ENCODE measurements at places on chromosomes 3 and 15.

DNA sequence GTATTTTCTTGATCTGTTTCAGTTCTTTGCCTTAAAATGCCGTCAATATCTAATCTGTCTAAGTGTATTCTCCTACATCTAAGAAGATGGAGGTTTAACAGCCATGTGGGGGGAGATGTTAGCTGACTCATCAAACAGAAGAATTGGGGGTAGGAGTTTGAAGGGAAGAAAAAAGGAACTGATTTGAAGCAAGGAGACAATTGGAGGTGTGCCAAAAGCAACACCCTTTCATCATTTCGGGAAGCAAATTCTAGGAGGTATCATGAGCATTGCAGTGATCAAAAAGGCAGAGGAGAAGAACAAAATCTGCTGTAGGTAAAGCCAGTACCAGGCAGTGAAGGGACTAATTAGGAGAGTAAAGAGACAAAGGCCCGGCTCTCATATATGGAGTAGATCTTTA is 337.3 kb upstream of the TBC1D5 start:
- no peaks in the 10 kb centered on the region for H3K4me1 ChIP-seq
- H3K36me3 ChIP-seq = no peaks in the 10 kb centered on the region
- H3K4me3 ChIP-seq = no peak overlapping the region
- DNase-seq = no peak
- H3K27me3 ChIP-seq = no peaks in the 10 kb centered on the region

- H3K4me3 ChIP-seq = no peak overlapping the region
- no peak for DNase-seq
- H3K36me3 ChIP-seq = no peaks in the 10 kb centered on the region
- no peaks in the 10 kb centered on the region for H3K27me3 ChIP-seq
- no peak overlapping the region for H3K27ac ChIP-seq
Measured at GRCh38 chr3:153209596-153209995, 47.6 kb downstream of the RAP2B start.

DNA sequence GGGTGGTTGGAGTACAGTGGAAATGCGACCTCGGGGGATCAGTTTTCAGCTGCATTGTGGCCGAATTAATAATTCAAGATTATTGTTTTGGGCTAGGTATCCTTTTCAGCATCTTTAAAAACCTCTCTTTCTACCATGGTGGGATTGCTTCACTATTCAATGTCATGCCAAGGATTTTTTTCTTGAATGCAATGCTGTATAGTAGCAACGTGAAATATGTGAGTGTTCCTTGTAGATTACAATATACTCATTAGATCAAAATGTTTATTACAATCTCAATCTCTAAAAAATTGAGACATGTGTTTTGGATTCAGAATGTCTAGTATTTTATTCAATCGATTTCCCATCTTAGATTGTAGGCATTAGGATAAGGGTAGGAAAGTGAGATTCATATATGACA is 586.5 kb upstream of the TBL1XR1 start:
- H3K27ac ChIP-seq = no peak overlapping the region
- H3K36me3 ChIP-seq = no peaks in the 10 kb centered on the region
- H3K4me3 ChIP-seq = no peak overlapping the region
- no peaks in the 10 kb centered on the region for H3K27me3 ChIP-seq
- H3K4me1 ChIP-seq = peaks cover 2% of the 10 kb centered on the region

DNA sequence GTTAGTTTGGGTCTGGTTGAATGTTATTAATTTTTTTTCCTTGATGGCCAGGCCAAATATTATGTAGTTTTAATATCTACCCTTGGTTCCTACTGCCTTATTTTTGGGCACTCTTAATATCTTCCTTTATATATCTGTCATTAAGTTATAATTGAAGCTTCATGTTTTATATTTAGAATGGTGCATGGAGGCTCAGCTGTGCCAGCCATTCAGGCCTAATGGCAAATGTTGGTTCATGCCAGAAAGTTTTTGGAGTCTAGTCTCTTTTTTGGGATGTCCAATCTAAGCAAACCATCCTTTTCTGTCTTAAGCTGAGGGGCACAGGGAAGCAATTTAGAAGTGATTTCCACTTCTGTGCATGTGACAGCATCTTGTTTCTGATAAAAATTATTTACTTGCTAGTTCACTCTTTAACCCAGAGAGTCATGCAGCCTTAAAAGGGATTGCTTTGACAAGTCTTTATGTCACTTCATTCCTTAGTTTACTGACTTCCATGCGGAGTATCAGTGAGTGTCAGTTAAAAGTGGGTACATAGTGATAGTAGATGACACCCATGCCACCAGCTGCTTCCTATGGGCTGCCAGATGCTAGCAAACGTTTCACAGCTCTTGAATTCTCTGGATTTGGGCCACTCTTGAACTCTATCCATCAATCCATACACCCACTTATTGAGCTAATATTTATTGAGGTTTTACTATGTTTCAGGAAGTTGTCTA is 33.0 kb downstream of the MITF start:
- H3K27ac ChIP-seq = no peak overlapping the region
- no peaks in the 10 kb centered on the region for H3K36me3 ChIP-seq
- H3K27me3 ChIP-seq = no peaks in the 10 kb centered on the region
- H3K4me1 ChIP-seq = no peaks in the 10 kb centered on the region

GRCh38 chr15:70308735-70309434 is 211.2 kb upstream of the TLE3 start:
- H3K4me1 ChIP-seq = peaks cover 5% of the 10 kb centered on the region
- H3K27me3 ChIP-seq = peaks cover 8% of the 10 kb centered on the region
- H3K27ac ChIP-seq = no peak overlapping the region
- no peaks in the 10 kb centered on the region for H3K36me3 ChIP-seq

DNA sequence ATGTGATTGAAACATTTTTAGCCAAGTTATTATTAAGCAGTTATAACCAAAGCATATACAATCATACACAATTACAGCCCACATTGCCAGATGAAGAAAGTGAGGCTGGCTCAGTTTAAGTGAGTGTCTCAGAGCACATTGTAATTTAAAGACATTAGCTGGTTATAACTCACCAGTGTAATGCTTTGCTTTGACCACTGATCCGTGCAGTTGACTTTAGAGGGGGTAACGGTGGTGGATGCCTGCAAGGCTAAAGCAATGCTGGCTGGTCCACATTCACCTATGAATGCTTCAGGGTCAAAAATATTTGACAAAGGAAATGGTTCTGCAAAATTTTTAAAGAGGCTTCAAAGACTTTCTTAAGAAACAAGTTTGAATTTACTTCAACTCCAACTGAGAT is 1.2 kb downstream of the C3orf85 start:
- H3K4me1 ChIP-seq = peaks cover 6% of the 10 kb centered on the region
- H3K27me3 ChIP-seq = no peaks in the 10 kb centered on the region
- no peak for DNase-seq
- peak overlapping the region; percentile 49 for H3K4me3 ChIP-seq

DNA sequence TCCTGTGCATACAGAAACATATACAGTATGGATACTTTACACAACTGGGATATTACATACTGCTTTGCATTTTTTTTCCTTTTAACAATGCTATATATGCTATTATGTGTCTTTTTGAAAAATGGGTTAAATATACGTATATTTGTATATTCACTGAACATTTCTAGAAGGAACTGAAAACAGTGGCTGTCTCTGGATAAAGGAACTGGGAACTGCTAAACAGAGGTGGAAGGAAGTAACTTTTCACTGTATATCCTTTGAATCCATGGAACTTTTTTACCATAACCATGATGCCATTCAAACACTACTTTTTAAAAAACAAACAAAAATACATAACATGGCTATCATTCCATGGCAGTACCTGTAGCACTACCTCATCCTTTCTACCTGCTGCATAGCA is 1.8 kb downstream of the MTFMT start:
- peak overlapping the region; percentile 96 for H3K4me3 ChIP-seq
- no peaks in the 10 kb centered on the region for H3K27me3 ChIP-seq
- no peak overlapping the region for H3K27ac ChIP-seq

DNA sequence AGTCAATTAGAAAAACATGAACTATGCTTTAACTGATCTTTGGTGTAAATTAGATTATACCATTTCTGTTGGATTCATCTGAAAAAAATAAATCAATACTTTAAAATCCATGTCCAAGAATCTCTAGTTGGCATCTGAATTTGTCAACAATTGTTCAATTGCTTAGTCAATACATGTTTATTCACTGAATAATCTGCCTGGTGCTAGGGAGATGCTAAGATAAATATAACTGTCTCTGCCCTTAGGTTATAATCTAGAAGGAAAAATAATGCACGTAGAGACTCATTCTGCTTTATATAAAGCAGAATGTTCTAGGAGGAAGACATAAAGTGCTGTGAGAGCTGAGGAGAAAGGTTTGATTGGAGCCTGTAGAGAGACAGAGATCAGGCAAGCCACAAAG is 537.2 kb upstream of the IL12A start:
- no peaks in the 10 kb centered on the region for H3K27me3 ChIP-seq
- no peak overlapping the region for H3K4me3 ChIP-seq
- no peak overlapping the region for H3K27ac ChIP-seq
- no peaks in the 10 kb centered on the region for H3K36me3 ChIP-seq

GRCh38 chr3:145739926-145740325 is 421.1 kb downstream of the PLOD2 start:
- H3K27ac ChIP-seq = no peak overlapping the region
- no peaks in the 10 kb centered on the region for H3K36me3 ChIP-seq
- H3K27me3 ChIP-seq = no peaks in the 10 kb centered on the region

DNA sequence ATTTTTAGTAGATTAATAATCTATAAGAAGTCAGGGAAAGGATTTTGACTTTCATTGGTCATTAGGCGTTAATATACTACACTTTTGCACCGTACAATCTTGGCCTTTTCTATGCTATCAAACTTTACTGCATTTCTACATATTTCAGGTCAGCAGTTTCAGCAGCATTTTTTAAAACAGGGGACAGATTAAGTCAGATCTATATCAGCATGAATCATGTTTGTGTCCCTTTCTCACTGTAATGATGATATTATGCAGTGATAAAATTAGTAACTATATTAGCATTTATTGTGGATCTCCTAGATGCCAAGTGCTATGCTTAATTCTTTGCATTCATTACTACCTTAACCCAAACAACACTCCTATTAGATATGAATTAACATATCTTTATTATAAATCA is 20.3 kb upstream of the AADAC start:
- H3K4me1 ChIP-seq = no peaks in the 10 kb centered on the region
- no peak overlapping the region for H3K27ac ChIP-seq
- H3K4me3 ChIP-seq = no peak overlapping the region
- H3K36me3 ChIP-seq = no peaks in the 10 kb centered on the region
- DNase-seq = no peak
- no peaks in the 10 kb centered on the region for H3K27me3 ChIP-seq

DNA sequence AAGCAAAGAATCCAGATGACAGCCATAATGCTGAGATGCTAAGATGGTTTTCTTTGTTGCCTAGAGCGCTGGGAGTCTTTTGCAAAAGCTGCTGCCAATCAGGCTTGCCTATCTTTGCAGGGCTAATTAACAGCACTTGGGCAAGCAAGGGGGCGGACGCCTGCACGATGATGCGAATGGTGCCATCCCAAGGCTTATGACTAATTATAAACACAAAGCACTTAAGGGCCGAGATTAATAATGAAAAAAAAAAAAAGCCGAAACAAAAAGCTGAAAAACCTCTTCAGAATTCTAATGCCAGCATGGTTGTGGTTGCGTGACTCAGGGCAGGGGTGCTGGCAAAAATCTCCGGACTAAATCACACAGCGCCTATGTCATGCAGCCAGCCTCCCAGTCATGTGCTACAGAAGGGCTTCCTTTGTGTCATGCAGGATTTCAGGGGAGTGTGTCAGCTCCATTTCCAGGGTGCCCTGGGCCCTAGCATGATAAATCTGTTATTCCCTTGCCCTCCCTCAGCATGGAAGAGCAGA is 185.0 kb upstream of the ANKRD28 start:
- H3K27me3 ChIP-seq = no peaks in the 10 kb centered on the region
- H3K27ac ChIP-seq = no peak overlapping the region
- no peak overlapping the region for H3K4me3 ChIP-seq
- no peaks in the 10 kb centered on the region for H3K4me1 ChIP-seq
- H3K36me3 ChIP-seq = no peaks in the 10 kb centered on the region

GRCh38 chr3:187735383-187735782 is 9.9 kb downstream of the BCL6 start:
- peaks cover 7% of the 10 kb centered on the region for H3K36me3 ChIP-seq
- peaks cover 5% of the 10 kb centered on the region for H3K27me3 ChIP-seq

- no peak overlapping the region for H3K4me3 ChIP-seq
- no peaks in the 10 kb centered on the region for H3K4me1 ChIP-seq
- no peaks in the 10 kb centered on the region for H3K27me3 ChIP-seq
- H3K36me3 ChIP-seq = no peaks in the 10 kb centered on the region
Measured at GRCh38 chr15:91077029-91077428, 23.0 kb upstream of the SV2B start.

DNA sequence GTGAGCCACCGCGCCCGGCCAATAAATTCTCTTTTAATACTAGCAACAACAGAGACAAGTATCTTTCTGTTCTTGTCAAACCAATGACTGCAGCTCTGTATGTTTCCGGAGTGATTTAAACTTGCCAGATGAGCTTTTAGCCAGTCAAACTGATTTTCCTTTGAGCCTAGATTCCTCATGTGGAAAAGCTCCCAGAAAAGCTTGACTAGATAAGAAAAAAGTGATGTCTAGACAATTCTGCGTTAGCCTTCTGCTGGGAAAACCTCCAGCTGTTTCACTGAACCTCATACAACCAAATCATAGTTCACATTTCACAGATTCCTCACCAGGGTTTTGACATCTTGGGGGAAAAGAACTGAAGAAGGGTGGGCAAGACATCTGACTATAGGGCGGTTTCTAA is 78.6 kb downstream of the MAGI1 start:
- H3K4me1 ChIP-seq = peaks cover 2% of the 10 kb centered on the region
- DNase-seq = no peak
- H3K4me3 ChIP-seq = no peak overlapping the region
- H3K27me3 ChIP-seq = no peaks in the 10 kb centered on the region
- H3K27ac ChIP-seq = no peak overlapping the region
- no peaks in the 10 kb centered on the region for H3K36me3 ChIP-seq

DNA sequence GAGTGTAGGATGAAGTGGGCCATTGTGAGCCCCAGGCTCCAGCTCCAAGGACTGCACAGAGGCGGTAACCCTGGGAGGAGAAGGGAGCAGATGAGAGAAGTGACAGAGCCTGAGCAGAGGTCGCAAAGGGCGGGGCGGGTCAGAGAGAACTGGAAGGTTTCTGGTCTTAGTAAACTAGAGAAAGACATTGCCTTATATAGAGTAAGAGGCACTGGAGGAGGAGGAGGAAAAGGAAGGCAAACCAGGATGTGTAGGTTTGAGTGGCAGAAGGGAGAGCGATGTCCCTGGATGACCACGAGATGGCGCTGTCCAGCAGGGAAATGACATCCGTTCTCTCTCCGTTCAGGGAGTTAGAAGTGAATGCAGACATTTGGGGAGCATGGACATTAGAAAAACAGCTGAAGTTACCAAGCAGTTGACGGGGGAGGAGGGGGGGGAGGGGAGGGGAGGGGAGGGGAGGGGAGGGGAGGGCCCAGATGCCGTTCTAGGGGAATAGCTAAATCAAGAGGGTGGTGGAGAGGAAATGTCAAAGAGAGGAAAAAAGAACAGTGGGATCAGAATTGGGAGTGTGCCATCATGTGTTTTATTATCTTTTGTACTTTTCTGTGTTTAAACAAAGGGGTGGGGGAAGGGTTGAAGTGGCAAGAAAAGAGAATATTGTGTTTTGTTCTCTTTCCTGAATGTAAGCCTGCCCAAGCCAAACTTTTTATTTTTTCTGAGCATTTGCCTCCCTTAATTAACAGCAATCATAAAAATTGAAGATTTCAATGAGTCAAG is 48.8 kb downstream of the STARD5 start:
- DNase-seq = peak; percentile 84
- H3K27me3 ChIP-seq = no peaks in the 10 kb centered on the region
- no peaks in the 10 kb centered on the region for H3K4me1 ChIP-seq
- H3K36me3 ChIP-seq = no peaks in the 10 kb centered on the region
